Skin of body (tissue), 3 donors: ENCODE measurements at places on chromosomes 16 and 17.

DNA sequence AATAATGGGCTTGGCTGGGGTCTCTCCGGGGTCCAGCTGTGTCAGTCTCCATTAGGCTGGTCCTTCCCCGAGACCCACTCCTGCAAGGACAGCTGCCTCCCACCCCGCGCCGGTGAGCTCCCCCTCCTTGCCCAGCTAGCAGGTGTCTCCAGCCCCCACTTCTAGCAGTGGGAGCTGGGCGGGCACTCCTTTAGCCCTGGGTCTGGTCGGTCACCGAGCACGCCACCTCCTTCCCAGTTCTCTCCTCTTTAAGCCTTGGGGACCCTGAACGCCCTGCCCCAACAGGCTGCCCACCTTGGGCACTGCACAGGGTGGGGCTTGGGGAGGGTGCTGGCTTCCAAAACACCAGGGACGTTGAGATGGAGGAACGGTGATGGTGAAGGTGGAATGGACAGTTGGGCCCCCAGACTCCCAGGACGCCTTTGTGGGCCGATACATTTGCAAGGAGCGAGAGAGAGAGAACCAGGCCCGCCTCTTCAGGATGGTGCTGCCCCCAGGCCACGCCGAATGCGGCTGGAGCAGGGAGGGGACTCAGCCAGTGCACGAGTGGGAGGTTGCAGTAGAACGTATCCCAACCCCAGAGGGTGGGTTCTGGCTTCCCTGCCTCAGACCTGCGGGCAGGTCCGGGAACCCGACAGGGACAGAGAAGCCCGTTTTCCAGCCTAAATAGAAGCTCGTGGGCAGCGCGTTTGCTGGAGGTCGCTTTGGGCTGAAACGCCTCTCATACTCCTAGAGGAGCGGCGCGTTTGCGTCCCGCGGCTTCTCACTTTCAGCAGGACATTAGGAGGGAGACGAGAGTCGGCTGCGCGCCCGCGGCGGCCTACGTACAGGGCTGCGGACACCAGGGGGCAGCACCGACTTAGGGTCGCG is 10.7 kb downstream of the TBX2 start:
- DNase-seq, result peak; percentile 55

DNA sequence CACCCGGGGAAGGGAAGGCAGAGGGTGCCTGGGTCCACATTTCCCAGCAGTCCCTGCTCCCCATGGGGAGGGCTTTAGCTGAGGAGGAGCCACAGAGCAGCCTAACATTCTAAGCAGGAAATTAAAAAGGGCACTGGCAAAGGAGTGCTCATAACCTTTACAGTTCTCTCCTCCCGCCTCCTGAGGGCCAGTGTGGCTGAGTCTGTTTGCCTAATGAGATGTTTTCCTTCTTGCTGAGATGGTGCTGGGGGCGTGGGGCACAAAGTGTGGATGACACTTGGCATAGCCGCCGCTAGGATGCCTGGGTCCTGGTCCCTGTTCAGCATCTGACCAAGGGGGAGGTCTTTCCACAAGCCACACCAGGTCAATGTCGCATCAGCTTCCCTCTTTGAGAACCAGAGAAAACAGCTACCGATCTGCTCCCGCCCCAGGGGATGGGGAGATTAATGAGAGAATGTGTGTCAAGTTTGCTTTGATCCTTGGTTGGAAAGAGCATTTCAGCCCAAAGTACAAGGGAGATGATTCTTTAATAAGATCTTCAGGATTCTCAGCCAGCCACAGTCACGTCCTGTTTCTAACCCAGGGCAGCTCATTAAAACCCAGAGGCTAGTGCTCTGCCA is 5.8 kb downstream of the KIF18B start:
- no peak for DNase-seq

DNA sequence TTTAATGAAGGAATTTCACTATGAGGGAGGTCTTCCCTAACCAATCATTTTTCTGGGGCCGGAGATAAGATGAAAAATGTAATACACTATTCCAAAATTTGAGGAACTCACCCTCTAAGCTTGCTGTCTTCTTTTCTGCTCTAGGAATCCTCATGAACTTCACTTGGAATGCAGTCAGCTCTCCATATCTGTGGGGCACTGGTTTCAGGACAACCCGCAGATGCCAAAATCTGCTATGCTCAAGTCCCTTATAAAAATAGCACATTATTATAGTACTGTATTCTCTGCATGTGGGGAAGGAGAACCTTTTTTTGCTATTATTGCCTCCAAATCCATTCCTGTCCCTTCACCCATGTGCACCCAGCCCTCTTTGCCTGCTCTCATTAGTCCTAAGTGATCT is 146.0 kb downstream of the ABCA8 start:
- DNase-seq, result no peak

GRCh38 chr17:39653662-39654331 is 11.4 kb upstream of the TCAP start:
- no peak for DNase-seq

GRCh38 chr16:12590963-12591362 is 212.7 kb downstream of the CPPED1 start:
- no peak for DNase-seq

GRCh38 chr16:72876981-72877373 is 171.0 kb downstream of the ZFHX3 start:
- DNase-seq, result no peak

GRCh38 chr16:89442588-89442987 is 47.8 kb downstream of the ANKRD11 start:
- no peak for DNase-seq

GRCh38 chr17:47905221-47905733 is 9.2 kb downstream of the SP2 start:
- peak; percentile 22 for DNase-seq
